ENCODE measurements at places on chromosomes 6 and 20. TPM values are rescaled to one million over a fixed set of nuclear protein-coding genes. Genes with fewer than 3 reads are reported as not detected.

Gene HRH3
- total RNA-seq = not detected

Gene OR12D3
- not detected for total RNA-seq

Gene TSBP1
- total RNA-seq = not detected

Gene ECT2L
- not detected for total RNA-seq

DNA sequence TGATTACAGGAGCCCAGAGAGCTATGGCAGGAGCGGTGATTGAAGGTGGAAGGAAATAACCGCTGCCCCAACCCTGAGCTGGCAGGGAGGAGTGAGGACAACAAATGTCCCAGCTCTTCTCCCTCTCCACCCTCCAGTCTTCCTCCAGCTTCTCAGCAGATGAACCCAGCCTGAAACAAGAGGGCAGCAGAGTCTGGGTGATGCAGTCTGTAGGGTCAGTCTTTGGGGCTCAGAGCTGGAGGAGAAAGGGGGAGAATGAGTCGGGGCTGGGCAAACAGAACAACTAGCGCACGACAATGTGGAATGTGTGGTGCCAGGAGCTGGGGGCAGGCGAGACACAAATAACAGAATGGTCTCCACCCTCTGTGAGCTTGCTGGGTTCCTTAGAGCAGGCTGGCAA is 4.5 kb upstream of the GUCA1A start:
- DNase-seq = no peak

GRCh38 chr6:44049989-44050871 is 77.0 kb downstream of the MRPL14 start:
- DNase-seq = no peak

DNA sequence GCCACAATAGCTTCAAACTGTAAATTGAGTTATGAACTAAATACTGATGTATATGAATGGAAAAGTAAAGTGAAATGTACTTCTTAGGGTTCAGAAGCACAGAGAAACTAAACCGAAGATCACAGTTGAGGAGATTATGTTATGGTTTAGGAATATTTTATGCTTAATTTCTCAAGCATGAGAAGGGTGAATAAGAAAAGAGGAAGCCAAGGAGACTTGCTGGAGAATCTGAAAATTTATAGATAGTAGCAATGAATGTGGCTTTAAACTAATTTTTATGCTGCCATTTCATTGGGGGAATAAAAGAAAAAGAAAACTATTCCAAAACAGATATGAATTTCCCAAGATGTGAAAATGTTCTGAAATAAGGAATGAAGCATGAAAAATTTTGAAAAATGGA is 5.6 kb downstream of the ANKS1A start:
- DNase-seq = no peak

Data from lung microvascular endothelial cell (primary cell).